ENCODE measurements at places on chromosomes 13 and 19.

DNA sequence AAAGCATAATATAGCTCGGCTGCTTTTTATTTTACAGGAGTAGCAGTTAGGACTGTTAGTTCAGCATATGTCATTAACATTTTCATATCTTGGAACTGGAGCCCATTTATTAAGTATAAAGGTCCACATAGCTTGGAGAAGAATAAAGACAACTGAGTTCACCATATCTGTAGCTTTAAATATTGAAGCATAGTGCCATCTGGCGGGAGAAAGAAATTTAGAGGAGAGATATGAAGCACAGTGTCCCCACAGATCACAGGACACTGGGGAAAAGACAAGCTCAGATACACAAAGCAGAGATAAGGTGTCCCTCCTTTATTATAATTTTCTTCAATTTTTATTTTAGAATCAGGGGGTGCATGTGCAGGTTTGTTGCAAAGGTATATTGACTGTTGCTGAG is 104.7 kb upstream of the FREM2 start:
- no peak for DNase-seq

GRCh38 chr19:37928527-37929286 is 21.7 kb downstream of the SIPA1L3 start:
- DNase-seq = no peak

DNA sequence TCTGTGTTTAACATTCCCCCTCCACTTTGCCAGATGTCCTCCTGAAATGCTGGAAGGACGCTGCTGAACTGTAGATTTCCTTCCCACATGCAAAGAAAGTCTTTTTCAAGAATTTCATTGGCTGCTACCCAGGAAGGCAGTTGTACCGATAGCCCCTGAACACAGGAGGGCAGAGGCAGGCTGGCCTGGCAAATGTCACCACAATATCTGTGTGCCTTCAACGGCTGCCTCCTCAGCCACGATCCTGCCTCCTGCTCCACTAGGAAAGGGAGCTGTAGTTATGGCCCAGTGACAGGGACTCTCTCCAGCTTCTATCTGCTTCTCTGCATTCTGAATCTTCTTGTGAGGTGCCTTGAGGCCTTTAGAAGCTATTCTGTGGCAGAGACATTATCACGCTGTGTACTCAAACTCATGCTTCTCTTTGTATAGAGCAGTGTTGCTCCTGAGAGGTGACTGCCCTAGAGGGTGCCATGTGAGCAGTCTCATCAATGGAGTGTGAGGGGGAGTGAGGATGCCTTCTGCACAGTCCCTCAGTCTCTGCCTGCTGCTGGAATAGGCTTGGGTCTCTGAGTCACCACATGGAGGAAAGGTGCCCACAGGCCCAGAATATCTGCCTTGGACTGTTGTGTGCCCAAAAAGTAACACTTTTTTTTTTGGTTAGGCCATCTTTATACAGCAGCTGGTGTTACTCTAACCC is 279.8 kb downstream of the DNAJC15 start:
- no peak for DNase-seq

GRCh38 chr13:107587681-107588080 is 627.7 kb downstream of the LIG4 start:
- no peak for DNase-seq

GRCh38 chr13:34025746-34026145 is 207.8 kb downstream of the RFC3 start:
- DNase-seq = no peak

DNA sequence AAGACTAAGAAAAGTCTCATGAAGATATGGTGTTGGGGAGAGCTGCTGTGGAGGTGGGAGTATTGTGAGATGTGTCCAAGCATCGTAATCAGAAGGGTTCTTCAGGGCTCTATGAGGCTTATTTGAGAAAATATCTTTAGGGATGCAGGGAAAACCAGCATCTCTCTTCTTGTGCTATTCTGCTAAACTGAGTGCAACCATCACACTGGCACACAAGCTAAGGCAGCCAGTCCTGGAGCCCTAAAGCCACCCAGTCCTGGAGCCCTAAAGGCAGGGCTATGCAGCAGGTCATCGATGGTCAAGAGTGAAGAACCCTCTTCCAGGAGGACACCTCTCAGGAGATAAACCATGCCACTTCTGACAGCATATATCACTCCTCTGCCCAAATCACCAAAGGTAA is 445.2 kb upstream of the MIR17HG start:
- DNase-seq = no peak

DNA sequence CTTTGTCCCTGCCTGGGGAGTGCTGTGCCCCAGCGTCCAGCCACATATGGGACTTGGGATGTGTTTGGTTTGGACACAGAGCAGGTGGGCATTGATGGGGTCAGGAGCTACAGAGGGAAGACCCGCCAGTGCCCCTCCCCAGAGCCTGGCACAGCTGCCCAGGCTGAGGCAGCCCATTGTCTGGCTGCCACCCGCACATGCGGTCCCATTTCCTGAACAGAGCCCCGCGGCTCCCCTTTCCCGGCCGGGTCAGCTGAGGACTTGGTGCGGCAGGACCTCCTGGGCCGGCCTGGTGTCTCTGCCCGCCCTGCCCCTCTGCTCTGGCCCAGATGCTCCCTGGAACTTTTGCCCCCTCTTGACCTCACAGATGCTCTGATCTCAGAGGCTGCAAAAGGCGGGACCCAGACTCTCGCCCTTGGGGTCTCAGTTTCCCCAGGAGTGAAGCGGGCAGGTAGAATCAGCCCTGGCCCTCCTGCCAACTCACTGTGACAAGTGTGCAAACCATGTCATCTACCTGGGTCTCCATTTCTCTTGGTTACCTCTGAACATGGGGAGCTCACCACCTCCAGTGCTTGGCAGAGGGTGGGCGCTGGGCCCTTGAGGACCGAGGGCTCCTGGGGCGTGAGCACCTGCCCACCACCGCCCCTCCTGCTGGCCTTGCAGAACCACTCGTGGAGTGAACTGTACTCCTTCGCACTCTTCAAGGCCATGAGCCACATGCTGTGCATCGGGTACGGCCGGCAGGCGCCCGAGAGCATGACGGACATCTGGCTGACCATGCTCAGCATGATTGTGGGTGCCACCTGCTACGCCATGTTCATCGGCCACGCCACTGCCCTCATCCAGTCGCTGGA is 17.8 kb downstream of the HCN2 start:
- no peak for DNase-seq

- no peak for DNase-seq
Observed at GRCh38 chr13:31037874-31038500, 105.5 kb downstream of the TEX26 start.

DNA sequence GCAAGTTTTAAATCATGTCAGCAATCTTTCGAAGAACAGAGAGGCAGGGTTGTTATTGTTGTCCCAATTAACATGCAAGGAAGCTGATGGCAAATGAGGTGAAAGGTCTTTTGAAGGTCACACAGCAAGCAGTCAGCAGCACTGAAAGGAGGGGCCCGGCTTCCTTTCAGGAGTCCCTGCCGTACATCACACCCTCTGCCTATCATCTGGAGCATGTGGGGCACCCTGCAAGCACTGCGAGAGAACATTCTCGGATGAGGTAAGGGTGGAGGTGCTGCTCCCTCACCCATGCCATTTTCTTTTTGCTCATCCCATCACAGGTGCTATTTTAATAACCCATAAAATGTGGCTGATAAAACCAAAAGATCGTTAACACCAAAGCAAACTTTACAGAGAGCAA is 111.2 kb downstream of the ENOX1 start:
- no peak for DNase-seq

All from stimulated activated CD4-positive, alpha-beta T cell treated with anti-CD3 and anti-CD28 coated beads, Interleukin-1b, Interleukin-23, amount 100 ng/mL, for 4 hours (primary cell).